ENCODE measurements at places on chromosomes 7 and 10.

DNA sequence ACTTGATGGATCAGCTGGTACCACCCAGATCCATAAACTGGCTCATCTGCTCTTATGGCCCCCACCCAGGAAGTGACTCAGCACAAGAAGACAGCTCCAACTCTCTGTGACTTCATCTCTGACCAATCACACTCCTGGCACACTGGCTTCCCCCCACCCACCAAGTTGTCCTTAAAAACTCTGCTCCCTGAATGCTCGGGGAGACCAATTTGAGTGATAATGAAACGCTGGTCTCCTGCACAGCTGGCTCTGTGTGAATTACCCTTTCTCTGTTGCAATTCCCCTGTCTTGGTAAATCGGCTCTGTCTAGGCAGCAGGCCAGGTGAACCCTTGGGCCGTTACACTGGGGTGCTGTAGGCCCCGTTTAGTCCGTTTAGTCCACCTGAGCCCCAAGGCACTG lies 23.4 kb upstream of the BNIP3 start:
- peak; percentile 15 for DNase-seq

GRCh38 chr7:54299426-54299825 lies 242.7 kb upstream of the VSTM2A start:
- DNase-seq: no peak

GRCh38 chr7:66743920-66744319 lies 3.4 kb downstream of the RABGEF1 start:
- no peak for DNase-seq

- no peak for DNase-seq
Measured at GRCh38 chr7:13797545-13797944, 191.9 kb downstream of the ETV1 start.

DNA sequence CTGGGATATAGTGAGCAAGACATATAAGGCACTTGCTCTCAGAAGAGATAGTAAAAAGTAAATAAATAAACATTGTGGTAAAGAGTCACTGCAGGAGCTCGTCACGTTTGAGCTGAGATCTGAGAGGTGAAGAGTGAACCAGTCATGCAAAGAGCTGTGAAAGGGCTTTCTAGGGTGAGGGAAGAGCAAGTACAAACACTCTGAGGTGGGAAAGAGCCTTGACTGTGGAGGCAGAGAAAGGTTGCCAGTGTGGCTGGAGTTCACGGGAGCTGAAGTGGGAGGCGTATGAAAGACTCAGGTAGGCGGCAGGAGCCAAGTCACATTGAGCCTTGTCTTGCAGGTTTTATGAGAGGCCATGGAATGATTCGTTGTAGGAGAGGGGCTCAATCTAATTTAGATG lies 141.0 kb downstream of the C1GALT1 start:
- DNase-seq: no peak

- no peak for DNase-seq
Measured at GRCh38 chr10:113562069-113562468, 9.2 kb downstream of the HABP2 start.

- DNase-seq: no peak
Measured at GRCh38 chr7:31442626-31443025, 71.3 kb upstream of the ITPRID1 start.

GRCh38 chr10:83545901-83546391 lies 593.4 kb upstream of the GHITM start:
- no peak for DNase-seq

- no peak for DNase-seq
Measured at GRCh38 chr10:122910310-122910709, at the start of gene FAM24A. Gene FAM24A, plus strand, starts transcription at chr10:122910610. Its CDS starts 1,025 bp downstream, at chr10:122911635.

DNA sequence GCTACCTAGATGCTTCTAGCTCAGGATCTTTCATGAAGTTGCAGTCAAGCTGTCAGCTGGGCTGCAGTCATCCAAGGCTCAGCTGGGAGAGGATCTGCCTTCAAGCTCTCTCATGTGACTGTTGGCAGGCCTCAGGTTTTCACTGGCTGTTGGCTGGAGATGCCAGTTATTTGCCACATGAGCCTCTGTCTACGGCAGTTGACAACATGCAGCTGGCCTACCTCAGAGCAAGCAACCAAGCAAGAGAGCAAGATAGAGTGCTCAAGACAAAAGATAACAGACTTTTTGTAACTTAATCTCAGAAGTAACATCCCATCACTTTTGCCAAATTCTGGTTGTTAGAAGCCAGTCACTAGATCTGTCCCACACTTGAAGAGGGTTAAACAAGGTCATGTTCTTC lies 125.8 kb downstream of the TPST1 start:
- DNase-seq: no peak

DNA sequence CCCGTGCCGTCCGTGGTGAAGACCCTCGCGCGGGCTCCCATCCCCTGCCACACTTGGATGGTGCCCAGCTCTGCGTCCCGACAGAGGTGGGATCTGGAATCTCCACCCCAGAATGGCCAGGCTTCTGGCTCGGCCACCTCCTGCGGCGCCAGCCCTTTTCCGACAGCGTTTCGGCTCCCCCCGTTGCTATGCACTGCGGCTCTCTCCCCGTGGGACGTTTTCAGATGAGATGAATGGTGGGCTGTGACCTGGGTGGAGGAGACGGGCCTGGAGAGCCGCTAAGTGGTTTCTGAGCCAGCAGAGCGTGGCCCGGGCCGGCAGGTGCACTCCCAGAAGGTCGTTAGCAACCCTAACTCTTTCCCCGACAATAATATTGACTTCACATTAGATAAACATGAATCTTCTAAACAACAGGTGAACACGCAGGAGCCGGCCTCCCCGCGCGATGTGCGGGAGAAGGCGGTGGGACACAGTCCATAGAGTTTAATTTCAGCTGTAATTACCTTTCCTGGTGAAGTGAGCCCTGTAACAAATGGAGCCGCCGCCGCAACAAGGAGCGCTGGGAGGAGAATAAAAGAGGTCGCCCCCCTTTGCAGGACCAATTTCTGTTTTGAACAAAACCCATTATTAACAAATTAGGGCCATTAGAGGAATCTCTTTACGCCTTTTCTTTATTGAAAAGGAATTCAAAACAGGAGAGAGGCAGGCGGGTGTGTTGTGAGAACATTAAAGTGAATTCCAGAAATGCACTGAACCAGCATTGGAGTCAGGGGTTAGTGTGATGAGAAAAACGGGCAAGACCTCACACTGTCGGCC lies 294.3 kb upstream of the PFKP start:
- no peak for DNase-seq

- DNase-seq: no peak
Measured at GRCh38 chr7:69596723-69597277, 1.5 kb upstream of the AUTS2 start.

DNA sequence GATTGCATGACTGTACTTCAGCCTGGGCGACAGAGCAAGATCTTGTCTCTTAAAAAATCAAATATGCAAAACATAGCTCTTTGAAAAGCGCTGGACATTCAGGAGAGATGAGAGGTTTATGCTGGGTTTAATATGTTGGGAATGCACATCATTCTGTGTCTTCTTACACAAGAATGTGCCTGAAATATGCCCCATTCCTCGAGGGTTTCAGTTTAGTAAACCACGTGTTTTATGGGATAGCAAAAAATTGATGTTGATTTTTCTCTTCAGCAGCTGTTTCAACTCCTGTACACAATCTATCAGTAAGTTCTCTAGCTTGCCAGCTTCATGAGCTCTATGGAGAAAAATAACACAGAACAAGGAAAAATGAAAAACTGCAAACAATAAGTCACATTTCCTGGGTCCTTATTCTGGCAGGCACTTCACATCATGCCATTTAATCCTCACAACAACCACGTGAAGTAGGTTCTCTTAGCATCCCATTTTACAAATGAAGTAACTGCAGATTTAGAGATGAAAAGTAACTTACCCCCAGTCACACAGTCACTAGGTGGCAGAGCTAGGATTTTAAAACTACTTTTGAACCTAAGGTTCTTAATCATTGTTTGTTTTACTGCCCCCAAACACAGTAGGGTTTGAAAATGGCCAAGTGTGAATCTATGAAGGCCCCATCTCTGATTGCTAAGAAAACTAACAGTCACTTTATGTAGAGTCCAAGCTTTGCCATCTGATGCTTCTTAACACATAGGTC lies 423.6 kb downstream of the PHTF2 start:
- no peak for DNase-seq

- no peak for DNase-seq
Measured at GRCh38 chr10:76946270-76946669, 691.3 kb downstream of the KCNMA1 start.

DNA sequence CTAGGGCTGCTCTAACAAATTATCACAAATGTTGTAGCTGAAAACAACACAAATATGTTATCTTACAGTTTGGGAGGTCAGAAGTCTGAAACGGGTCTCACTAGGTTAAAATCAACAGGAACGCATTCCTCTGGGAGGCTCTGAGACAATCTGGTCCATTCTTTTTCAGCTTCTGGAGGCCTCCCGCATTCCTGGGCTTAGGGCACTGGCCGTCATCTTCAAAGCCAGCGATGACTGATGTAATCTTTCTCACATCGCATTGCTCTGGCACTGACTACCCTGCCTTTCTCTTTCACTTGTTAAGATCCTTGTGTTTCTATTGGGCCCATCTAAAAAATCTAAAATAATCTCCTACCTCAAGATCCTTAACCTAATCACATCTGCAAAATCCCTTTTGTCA lies 1071.5 kb upstream of the C7orf33 start:
- DNase-seq: no peak

DNA sequence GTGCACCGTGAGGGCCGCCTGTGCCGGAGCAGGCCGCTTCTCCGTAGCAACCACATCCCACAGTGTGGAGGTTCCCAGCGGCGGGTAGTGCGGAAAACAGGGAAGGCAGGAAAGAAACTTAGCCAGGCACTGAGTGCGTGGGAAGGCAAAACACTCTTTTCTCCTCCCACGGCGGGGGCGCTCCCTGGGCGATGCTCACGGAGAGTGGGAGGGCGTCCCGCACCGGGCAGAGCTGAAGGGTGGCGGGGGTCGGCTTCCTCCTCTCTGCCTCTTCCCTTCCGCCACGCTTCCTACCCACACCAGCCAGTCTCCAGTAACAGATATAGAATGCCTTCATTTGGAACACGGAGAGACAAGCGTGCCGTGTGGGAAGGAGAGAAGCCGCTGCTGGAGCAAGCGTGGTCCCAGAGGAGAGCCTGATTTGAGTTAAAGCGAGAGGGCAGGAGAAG lies 252.5 kb downstream of the PAXIP1 start:
- DNase-seq: no peak

DNA sequence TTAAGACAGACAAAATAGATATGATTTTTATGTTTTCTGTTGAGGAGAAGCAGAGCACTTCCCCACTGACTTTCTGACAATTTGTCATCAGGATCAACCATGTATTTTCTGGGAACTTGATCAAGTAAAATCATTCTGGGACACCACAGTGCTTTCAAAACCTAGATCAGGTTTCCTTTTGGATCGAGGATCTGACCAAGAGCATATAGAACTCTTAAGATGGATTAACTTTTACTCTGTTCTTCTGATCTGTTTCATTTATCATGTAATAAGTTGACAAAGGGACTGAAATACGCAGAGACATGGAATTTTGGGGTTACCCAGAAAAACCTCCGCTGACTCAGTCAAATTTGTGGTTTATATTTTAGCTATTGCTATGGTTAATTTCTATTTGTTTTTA lies 136.0 kb upstream of the WNT16 start:
- DNase-seq: no peak

DNA sequence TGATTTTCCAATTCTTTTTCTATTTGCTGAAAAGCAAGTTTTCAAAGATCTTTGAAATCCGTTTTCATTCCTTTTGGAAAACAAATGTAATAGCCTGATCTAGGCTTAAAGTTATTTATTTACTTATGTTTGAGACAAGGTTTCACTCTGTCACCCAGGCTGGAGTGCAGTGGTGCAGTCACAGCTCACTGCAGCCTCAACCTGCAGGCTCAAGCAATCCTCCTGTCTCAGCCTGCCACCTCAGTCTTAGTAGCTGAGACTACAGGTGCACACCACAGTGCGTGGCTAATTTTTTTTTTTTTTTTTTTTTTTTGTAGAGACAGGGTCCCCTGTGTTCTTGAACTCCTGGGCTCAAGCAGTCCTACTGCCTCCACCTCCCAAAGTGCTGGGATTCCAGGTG lies 4.6 kb downstream of the ST7 start:
- no peak for DNase-seq

DNA sequence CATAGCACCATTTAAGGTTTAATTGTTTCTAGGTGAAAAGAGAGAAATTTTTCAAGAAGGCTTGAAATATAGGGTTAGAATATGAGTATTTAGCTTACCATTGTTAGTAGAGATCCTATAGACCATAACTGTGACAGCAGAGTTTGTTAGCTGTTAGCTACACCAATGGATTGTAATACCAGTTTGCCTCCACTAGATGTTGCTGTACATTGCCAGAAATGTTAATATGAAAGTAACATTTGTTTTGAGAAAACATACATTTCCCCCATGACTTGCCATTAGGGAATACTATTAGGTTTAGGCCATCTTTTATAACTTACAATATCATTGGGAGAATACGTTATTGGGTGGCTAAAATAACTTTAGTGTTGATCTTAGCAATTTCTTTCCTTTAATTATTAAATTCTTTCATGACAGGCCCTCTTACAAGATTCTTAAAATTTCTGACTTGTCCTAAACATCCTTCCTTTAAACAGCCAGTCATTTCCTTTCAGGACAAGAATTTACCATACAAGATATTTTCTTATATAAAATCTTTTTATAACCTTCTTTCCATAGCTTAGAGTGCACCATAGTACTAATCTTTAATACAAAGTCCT lies 39.5 kb downstream of the ZNF117 start:
- no peak for DNase-seq

- DNase-seq: no peak
Measured at GRCh38 chr10:36232935-36233334, 590.8 kb upstream of the FZD8 start.

GRCh38 chr10:127470911-127471310 lies 78.2 kb upstream of the NPS start:
- DNase-seq: no peak

DNA sequence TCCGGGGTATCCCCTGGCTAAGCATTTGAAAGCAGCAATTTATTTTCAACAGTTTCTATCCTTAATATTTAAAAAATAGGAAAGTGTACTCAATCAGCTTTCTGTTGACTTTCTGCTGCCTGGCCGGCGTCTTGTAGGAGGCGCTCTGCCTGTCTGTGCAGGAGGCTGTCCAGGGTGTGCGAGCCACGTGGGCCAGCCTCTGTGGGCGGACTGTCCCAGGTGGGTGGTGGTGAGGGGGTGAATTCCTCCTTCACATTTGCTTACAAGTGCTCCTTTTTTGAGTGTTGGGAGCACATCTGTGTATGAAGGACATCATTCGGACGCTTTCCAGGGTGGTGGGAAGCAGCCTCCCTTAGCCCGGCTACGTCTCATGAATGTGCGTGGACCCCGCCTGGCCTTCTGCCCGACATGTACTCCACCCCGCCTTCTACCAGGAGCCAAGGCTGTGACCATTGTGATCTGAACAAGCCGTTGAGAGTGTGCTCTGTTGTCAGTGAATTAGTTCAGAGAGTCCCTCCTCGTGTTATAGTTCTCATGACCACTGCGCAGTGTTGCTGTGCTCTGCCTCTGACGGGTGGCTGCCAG lies 114.9 kb downstream of the MGMT start:
- DNase-seq: no peak

Data from activated naive CD4-positive, alpha-beta T cell treated with anti-CD3 and anti-CD28 coated beads for 36 hours (primary cell).